ENCODE measurements at places on chromosomes 1 and 21.

GRCh38 chr1:76179219-76179698, 104.7 kb downstream of the ST6GALNAC3 start:
- no peak for DNase-seq

- DNase-seq: no peak
Observed at GRCh38 chr1:115330480-115331013, 7.5 kb downstream of the NGF start.

GRCh38 chr1:86491171-86491950, 22.6 kb downstream of the CLCA1 start:
- DNase-seq: no peak

GRCh38 chr1:14748977-14749376, 150.5 kb downstream of the KAZN start:
- DNase-seq: no peak

DNA sequence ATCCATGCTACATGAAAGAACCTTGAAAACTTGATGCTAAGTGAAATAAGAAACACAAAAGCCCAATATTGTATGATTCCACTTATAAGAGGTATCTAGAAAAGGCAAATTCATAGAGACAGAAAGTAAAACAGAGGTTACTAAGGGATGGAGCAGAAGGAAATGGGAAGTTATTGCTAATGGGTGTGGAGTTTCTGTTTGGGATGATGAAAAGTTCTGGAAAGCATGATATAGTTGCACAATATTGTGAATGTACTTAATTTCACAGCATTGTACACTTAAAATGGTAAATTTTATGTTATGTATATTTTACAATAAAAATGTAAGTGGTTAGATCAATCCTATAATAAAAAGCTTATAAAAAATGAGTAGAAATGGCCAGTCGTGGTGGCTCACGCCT, 1.6 kb upstream of the NECAP2 start:
- DNase-seq: no peak

- no peak for DNase-seq
Observed at GRCh38 chr1:184326278-184326677, 60.6 kb upstream of the C1orf21 start.

DNA sequence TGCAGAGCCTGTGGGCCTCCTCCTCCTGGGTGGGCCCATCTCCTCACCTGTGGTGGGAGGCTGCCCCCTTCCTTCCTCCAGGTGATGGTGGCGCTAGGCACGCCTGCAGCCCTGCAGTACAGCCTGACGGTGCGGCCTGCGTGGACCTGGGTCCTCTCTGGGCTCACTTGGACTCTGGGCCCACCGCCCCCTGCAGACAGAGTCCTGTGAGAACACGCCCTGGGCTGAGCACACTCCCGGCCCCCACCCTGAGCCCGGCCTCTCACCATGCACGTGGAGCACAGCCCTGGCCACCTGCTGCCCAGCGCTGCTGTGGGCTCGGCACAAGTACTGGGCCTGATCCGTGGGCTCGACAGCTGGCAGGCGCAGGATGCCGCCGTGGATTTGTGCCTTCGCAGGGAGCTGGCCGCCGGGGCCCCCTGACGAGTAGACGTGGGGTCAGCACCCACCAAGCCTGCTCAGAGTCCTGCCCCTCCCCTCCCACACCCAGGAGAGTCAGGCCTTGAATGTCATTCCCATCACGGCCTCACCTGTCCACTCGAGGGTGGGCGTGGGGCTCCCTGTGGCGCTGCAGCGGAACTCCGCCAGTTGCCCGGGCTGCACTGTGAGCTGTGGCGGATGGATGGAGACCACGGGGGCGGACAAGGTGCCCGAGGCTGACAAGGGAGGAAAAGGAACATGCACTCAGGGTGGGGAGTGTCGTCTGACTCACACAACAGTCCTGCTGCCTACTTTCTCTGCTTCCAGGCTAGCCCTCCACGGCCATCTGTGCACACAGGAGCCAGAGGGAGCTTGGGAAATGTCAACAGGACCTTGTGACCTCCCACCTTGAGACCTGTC, 43.4 kb downstream of the LDLRAD2 start:
- no peak for DNase-seq

DNA sequence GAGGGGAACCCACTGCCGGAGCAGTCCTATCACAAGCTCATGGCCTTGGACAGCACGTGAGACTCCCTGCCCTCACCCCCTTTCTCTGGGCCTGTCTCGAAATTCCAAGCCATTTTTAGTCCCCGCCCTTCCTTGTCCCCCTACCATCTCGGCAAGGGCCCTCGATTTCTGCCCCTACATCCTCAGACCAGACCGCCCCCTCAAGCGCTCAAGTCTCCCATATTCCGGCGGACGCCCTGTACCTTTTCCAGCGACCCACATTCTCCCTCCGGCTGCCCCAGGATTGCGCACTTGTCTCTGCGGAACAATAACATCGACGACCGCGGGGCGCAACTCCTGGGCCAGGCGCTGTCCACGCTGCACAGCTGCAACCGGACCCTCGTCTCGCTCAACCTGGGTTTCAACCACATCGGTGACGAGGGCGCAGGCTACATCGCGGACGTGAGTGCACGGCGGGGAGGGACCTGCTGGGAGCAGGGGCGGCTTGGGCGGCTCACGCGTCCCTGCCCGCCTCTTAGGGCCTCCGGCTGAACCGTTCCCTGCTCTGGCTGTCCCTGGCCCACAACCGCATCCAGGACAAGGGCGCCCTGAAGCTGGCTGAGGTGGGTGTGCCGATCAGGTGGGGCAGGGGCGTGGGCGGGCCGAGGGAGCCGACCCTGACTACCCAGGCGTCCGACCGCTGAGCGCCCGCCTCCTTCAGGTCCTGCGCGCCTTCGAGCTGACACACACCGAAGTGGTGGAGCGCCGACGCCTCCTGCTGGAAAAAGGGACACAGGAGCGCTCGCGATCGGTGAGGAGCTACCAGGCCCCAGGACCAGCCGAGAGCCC, 7.0 kb downstream of the LRRC71 start:
- DNase-seq: peak; percentile 92

- no peak for DNase-seq
Observed at GRCh38 chr21:27419153-27419552, 452.3 kb upstream of the ADAMTS5 start.

- no peak for DNase-seq
Observed at GRCh38 chr1:41390166-41390565, 28.9 kb downstream of the FOXO6 start.

- no peak for DNase-seq
Observed at GRCh38 chr1:74650561-74650960, 23.0 kb downstream of the ERICH3 start.

GRCh38 chr1:102032534-102032933, 35.8 kb upstream of the OLFM3 start:
- DNase-seq: no peak

DNA sequence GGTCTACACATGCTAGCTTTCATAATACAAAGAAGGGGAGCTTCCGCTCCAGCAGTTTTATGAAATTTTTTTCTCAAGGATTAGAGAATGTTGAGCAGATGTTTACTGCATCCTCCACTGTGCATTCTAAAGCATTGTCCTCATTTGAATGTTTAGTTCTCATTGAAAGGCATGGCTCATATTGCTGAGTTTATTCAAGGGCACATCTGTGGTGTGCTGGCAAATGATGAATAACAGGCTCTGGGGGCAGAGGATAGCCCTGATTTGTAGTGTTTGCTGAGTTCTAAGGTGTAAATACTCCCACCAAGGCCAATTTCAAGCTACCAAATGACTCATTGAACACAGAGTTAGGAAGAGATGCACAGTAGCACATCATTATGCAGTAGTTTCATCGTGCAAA, 303.2 kb upstream of the FAM78B start:
- DNase-seq: no peak

- peak; percentile 86 for DNase-seq
Observed at GRCh38 chr1:151059109-151060006, at the start of gene CDC42SE1. CDC42SE1 (minus strand) TSS chr1:151059622; CDS start chr1:151055730, 3,892 bp downstream.

- no peak for DNase-seq
Observed at GRCh38 chr1:51515982-51516648, 3.0 kb downstream of the EPS15 start.

DNA sequence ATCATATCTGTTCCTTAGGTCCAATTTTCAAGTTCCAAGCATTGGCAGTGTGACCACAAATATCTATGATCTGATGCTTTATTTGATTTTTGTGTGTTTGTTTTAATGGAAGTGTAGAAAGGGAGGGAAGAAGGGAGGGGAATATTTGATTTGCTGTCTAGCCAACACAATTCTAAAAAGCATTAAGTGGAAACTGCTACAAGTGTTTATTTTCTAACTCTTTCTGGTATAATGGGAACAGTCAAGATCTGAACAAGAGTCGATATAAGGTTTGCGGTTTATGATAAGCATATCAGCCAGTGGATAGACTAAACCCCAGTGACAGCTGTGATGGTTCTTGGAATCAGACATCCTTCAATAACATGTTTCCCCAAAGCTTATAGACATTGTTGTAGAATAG, 267.8 kb upstream of the SNX7 start:
- no peak for DNase-seq

- DNase-seq: peak; percentile 62
Observed at GRCh38 chr21:45011911-45012661, 62.3 kb upstream of the ADARB1 start.

DNA sequence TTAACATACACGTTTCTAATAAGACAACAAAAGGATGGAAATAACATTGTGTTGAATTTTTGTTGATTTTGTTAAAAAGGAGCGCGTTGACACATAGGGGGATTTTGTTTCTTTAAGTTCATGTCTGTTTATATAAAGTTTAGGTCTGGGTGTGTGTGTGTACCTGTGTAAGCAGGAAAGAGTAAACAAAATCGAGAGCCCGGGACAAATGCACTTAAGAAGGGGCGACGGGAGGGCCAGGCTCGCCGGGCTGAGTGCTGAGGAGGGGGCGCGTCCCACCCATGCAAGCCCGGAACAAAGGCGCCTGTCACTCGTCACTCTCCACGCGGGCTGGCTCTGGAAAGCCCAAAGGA, 28.8 kb upstream of the TRIM17 start:
- DNase-seq: no peak

- DNase-seq: no peak
Observed at GRCh38 chr1:81409780-81410274, 390.9 kb upstream of the ADGRL2 start.
